ENCODE measurements at places on chromosomes 13 and 19.

DNA sequence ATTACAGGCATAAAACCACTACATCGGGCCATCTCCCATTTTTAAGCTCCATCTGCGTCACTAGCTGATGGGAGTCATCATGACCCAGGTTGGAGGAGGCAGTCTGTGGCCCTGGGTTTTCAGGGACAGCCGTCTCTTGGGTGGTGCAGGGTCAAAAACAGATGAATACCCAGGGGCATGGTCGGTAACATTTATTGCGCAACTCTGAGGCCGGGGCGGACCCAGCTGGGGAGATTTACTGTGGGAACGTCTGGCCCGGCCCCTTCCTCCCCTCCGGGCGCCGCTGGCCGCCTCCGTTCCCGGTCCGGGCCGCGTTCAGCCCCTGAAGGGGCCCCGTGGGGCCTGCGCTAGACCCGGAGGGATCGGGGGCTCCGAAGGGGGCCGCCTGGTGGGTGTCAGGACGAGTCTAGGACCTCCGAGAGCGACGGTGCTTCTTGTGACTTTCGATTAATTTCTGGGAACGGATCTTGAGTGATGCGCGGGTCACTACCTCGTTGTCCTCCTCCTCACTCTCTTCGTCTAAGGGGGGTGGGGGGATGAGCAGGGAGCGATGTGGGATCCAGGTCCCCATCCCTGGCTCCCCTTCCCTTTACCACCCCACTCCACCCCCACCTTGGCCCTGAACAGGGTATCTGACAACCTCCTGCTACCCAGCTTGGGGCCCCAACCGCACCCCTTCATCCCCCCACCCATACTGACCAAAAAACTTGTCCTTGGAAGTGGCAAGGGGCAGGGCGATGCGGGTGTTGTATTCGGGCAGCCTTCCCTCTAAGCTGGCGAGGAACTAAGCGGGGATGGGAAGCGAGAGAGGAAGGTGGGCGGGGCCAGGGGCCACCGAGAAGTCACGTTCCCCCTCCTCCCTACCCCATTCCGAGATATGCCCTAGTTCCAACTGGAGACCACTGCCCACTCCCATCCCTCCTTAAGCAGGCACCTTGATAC, 1.6 kb upstream of the RGL3 start:
- peaks cover 34% of the 10 kb centered on the region for H3K4me1 ChIP-seq
- H3K4me3 ChIP-seq: peak overlapping the region; percentile 80
- H3K27ac ChIP-seq: no peak overlapping the region
- H3K36me3 ChIP-seq: no peaks in the 10 kb centered on the region

DNA sequence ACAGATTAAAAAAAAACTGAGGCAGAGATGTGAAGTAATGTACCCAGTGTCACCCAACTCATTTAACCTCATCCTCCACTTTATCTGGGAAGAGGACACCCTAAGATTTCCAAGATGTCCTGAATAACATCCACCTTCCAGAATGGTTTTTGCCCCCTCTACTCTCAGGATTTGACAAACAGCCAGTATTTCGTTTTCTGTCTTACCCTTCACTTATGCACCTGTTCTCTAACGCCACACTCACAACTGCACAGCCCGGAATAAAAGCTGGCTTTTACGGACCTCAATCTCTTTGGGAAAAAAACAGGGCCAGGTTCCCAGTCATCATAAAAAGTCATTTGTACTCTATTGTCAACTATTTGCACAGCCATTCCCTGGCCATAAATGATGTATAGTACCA, 21.2 kb upstream of the CEACAM6 start:
- peaks cover 50% of the 10 kb centered on the region for H3K27me3 ChIP-seq
- H3K27ac ChIP-seq: no peak overlapping the region
- no peaks in the 10 kb centered on the region for H3K36me3 ChIP-seq
- H3K4me3 ChIP-seq: no peak overlapping the region

DNA sequence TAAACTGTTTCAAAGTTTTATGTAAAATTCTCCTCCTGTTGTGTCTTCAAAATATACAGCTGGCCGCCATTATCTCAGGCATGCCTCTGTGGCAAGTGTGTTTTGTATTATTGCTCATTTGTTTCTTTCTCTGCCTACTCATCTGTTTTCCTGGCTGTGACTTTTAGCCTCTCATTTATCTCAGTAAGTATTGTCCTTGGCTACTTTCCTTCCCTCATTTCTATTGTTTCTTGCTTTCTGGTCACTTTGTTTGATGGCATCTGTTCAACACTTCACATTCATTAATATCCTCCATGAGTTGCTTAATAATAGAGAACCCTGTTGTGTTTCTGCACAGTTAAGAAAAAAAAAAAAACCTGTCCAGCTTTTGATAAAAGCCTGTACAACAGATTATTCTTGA, 869.4 kb downstream of the PCDH17 start:
- H3K4me3 ChIP-seq: no peak overlapping the region
- H3K36me3 ChIP-seq: no peaks in the 10 kb centered on the region
- no peak overlapping the region for H3K27ac ChIP-seq
- H3K27me3 ChIP-seq: no peaks in the 10 kb centered on the region
- H3K4me1 ChIP-seq: no peaks in the 10 kb centered on the region

GRCh38 chr13:98586400-98587345, 9.8 kb upstream of the STK24 start:
- H3K27ac ChIP-seq: no peak overlapping the region
- peaks cover 1% of the 10 kb centered on the region for H3K36me3 ChIP-seq
- peaks cover 4% of the 10 kb centered on the region for H3K4me1 ChIP-seq
- H3K27me3 ChIP-seq: no peaks in the 10 kb centered on the region

- no peak overlapping the region for H3K27ac ChIP-seq
- no peaks in the 10 kb centered on the region for H3K36me3 ChIP-seq
- no peaks in the 10 kb centered on the region for H3K4me1 ChIP-seq
- no peak for DNase-seq
- H3K27me3 ChIP-seq: peaks cover 36% of the 10 kb centered on the region
Observed at GRCh38 chr13:106348075-106348840, 187.2 kb downstream of the EFNB2 start.
